Panc1 (cell line): ENCODE measurements at places on chromosomes 7 and 10. TPM values are rescaled to one million over a fixed set of nuclear protein-coding genes. Genes with fewer than 3 reads are reported as not detected.
A peak's percentile ranks its signal among the peaks of the same experiment; 100 is the strongest.

DNA sequence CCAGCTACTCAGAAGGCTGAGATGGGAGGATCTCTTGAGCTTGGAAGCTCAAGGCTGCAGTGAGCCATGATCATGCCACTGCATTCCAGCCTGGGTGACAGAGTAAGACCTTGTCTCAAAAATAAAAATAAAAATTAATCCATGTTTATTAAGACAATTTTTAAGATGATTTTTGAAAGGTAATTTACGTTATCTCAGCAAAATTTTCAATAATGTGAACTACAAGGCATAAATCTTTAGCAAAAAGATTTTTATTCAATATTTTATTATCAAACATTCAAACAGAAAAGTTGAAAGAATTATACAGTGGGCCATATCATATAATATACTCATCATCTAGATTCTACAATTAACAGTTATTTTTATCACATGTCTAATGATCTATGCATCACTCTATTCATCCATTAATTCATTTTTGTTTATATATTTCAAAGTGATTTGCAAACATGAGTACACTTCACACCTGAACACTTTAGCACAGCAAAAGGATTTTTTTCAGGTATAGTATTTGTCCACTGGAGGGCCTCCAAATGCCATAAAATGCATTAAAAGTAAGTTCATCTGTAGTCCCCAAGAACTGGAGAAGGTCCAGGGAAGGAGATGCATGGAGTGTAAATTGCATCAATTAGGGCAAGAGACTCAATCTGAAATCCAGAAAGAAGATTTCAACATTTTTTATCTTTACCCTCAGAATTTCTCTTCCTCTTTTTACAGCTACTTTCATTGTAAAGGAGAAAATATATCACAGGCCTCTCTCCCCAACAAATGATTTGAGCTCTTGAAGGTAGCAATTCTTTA, 38.6 kb upstream of the RSBN1L start:
- no peaks in the 10 kb centered on the region for H3K27me3 ChIP-seq
- H3K36me3 ChIP-seq, result 0 out of 2 replicates have a peak, but pooled peaks cover 2% of the 10 kb centered on the region
- DNase-seq, result no peak
- H3K27ac ChIP-seq, result no peak overlapping the region
- H3K4me3 ChIP-seq, result no peak overlapping the region
- H3K4me1 ChIP-seq, result no peaks in the 10 kb centered on the region

- no peak overlapping the region for H3K27ac ChIP-seq
- H3K27me3 ChIP-seq, result no peaks in the 10 kb centered on the region
- H3K36me3 ChIP-seq, result no peaks in the 10 kb centered on the region
- no peaks in the 10 kb centered on the region for H3K4me1 ChIP-seq
- no peak overlapping the region for H3K4me3 ChIP-seq
Measured at GRCh38 chr10:34177445-34177844, 637.7 kb downstream of the PARD3 start.

The CFAP46 gene
- 1.6 TPM for total RNA-seq

The OIT3 gene
- total RNA-seq, result not detected

GRCh38 chr10:124762281-124762680, 18.1 kb upstream of the FAM53B start:
- H3K4me3 ChIP-seq, result no peak overlapping the region
- no peak for DNase-seq
- H3K27ac ChIP-seq, result no peak overlapping the region

- H3K4me3 ChIP-seq, result no peak overlapping the region
- no peaks in the 10 kb centered on the region for H3K36me3 ChIP-seq
- peaks cover 3% of the 10 kb centered on the region; the same call in 1 of the 2 replicates for H3K27me3 ChIP-seq
- DNase-seq, result no peak
- H3K27ac ChIP-seq, result no peak overlapping the region
Measured at GRCh38 chr10:75935240-75935639, 503.8 kb downstream of the LRMDA start.

GRCh38 chr10:126290232-126290631, 98.0 kb downstream of the ADAM12 start:
- no peak for DNase-seq
- no peaks in the 10 kb centered on the region for H3K4me1 ChIP-seq

The DCLRE1C gene
- 9.1 TPM for total RNA-seq

GRCh38 chr10:35369049-35369611, 32.8 kb downstream of the CCNY start:
- no peak for DNase-seq
- H3K27ac ChIP-seq, result peak overlapping the region; percentile 0; the same call in 1 of the 2 replicates
- peaks cover 16% of the 10 kb centered on the region for H3K4me1 ChIP-seq
- H3K27me3 ChIP-seq, result no peaks in the 10 kb centered on the region
- H3K36me3 ChIP-seq, result no peaks in the 10 kb centered on the region

DNA sequence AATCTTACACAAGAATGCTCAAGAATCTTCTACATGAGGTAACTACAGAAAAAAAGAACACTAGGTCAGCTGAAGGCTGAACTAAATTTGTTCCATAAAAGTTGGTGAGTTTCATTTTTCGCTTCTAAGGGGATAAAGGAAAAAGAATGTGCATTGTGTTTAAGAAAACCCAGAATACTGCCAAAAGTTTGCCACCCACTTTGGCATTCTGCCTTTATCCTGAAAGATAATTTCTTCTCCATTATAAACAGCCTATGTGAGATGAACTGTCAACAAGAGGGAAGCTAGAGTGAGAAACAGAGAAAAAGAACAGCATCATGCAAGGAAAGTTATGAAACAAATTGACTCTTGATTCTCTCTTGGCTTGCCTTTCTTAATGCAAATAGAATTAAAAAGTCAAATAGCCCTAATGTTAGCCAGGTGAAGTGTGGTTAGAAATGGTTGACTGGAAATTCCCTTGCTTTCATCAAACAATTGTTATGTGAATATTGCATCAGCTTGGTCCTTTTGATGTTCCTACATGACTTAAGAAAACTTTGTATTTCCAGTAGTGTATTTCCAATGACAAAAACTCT, 25.8 kb downstream of the STEAP1 start:
- no peak for DNase-seq
- no peaks in the 10 kb centered on the region for H3K27me3 ChIP-seq
- H3K27ac ChIP-seq, result no peak overlapping the region
- H3K4me3 ChIP-seq, result no peak overlapping the region

The SLC18A3 gene
- total RNA-seq, result not detected

DNA sequence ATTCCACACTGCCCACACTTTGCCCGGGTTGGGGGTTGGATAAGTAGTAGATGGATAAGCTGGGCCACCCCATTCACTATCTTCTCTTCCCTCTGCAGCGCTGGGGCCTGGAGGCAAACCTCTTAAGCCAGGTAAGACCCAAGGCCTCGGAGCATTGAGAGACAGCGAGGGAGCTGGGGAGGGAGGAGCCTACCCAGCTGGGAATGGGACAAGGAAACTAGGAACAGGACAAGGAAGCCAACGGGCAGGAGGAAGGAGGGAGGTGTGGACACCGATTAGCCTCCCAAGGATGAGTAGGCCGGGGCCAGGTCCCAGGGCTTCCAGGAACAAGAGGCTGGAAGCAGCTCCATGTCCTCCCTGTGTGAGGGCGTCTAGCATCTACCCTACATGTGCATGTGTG, 9.6 kb downstream of the ELN start:
- no peaks in the 10 kb centered on the region for H3K27me3 ChIP-seq
- no peaks in the 10 kb centered on the region for H3K36me3 ChIP-seq
- no peak overlapping the region for H3K4me3 ChIP-seq
- DNase-seq, result no peak
- H3K4me1 ChIP-seq, result peaks cover 8% of the 10 kb centered on the region; the same call in 1 of the 2 replicates

DNA sequence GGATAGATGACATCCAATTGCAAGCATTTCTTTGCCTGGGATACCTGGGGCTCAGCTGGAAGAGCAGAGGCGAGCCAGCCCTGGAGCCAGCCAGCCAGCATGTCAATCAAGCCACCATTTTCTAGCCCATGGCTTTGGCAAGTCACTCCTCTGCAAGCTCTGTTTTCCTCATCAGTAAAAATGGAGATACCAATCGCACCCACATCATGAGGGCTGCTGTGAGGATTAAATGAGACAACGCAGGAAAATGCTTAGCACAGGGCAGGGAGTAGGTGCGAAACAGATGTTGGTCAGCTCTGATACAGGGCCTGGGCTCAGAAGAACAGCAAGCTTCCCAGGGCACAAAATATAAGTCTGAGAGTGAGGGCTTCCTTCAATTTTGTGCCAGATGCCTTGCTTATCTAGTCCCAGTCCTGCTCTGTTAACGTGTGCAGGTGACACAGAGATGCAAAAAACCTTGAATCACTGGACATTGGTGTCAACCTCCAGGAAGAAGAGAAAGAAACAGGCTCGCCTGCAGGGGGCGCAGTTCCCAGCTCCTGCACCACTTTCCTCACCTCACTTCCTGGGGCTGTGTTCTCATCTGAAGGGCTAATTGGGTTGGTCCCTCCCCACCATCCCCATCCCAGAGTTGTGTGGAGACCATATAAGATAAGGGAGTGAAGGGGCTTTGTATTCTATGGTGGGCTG, 72.8 kb upstream of the CACUL1 start:
- no peaks in the 10 kb centered on the region for H3K27me3 ChIP-seq
- DNase-seq, result no peak

The MLXIPL gene
- total RNA-seq, result 7.2 TPM

DNA sequence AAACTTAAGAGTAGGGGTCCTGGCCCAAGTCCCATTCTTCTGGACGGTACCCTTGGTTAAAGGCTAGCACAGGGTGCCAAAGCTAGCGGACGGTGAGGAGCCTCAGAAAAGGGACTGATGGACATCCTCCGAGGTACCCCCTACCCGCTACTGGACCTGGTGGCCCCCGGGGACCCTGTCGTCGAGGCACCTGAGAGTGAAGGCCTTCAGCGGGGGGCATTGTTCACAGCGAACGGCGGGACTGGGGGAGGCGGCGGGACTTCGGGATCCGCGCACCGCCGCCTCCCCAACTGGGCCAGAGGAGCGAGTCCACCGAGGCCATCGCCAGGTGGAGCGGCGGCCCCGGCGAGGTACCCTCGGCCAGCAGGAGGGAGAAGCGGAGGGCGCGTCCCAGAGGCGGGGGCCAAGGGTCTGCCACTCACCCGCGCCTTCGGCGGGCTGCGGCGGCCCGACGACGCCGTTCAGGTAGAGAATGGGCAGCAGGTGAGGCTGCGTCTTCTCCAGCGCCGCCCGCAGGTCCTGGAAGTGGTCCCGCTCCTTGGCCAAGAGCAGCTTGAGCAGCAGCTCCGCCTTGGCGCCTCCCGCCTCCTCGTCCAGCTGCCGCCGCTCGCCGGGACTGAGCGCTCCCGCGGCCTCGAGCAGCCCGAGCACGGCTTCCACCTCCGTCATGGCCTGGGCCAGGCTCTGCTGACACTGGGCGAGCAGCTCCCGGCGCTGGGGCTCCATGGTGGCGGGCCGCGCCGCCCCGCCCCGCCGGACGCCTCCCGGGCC, 575 bp downstream of the DLG5 start:
- no peak for DNase-seq
- H3K27me3 ChIP-seq, result no peaks in the 10 kb centered on the region
- H3K4me1 ChIP-seq, result peaks cover 32% of the 10 kb centered on the region

The POMZP3 gene
- total RNA-seq, result 21.8 TPM

DNA sequence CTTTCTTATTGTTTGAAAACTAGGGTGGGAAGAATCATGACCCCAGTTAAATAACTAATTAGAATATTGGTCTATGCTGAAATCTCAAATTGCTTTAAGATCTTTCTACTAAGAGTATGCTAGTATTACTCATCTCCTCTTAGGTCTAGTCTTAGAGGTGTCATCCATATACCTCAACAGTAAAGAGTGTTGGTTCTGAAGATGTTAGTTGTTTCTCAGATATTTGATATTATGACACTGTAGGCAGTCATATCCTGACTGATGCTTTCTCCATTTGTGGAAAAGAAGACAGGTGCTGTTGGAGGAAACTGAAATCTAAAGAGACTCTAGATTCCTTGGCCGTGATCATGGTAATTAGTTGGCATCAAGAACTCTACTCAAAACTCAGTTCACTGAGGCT, 21.2 kb downstream of the BPGM start:
- H3K27ac ChIP-seq, result no peak overlapping the region
- H3K27me3 ChIP-seq, result no peaks in the 10 kb centered on the region
- H3K4me3 ChIP-seq, result no peak overlapping the region
- no peak for DNase-seq
- peaks cover 9% of the 10 kb centered on the region; the same call in 1 of the 2 replicates for H3K4me1 ChIP-seq
- no peaks in the 10 kb centered on the region for H3K36me3 ChIP-seq

- H3K36me3 ChIP-seq, result no peaks in the 10 kb centered on the region
- no peak overlapping the region for H3K4me3 ChIP-seq
- no peak overlapping the region for H3K27ac ChIP-seq
Measured at GRCh38 chr10:59625721-59626522, 83.7 kb downstream of the SLC16A9 start.

The FFAR4 gene
- 0.92 TPM for total RNA-seq

The ADAM8 gene
- total RNA-seq, result 3.7 TPM

GRCh38 chr10:5556576-5556975, 31.8 kb downstream of the CALML3 start:
- no peaks in the 10 kb centered on the region for H3K36me3 ChIP-seq
- no peaks in the 10 kb centered on the region for H3K27me3 ChIP-seq
- H3K4me1 ChIP-seq, result peaks cover 6% of the 10 kb centered on the region; the same call in 1 of the 2 replicates
- no peak for DNase-seq
- H3K27ac ChIP-seq, result no peak overlapping the region
- no peak overlapping the region for H3K4me3 ChIP-seq

GRCh38 chr7:1940402-1940786, 270.3 kb downstream of the ELFN1 start:
- no peaks in the 10 kb centered on the region for H3K36me3 ChIP-seq
- DNase-seq, result no peak
- no peak overlapping the region for H3K27ac ChIP-seq
- H3K4me1 ChIP-seq, result no peaks in the 10 kb centered on the region
- H3K4me3 ChIP-seq, result no peak overlapping the region

The LRMDA gene
- 1.2 TPM for total RNA-seq
